ENCODE measurements at places on chromosomes 13 and 19. TPM values are rescaled to one million over a fixed set of nuclear protein-coding genes. Genes with fewer than 3 reads are reported as not detected.

DNA sequence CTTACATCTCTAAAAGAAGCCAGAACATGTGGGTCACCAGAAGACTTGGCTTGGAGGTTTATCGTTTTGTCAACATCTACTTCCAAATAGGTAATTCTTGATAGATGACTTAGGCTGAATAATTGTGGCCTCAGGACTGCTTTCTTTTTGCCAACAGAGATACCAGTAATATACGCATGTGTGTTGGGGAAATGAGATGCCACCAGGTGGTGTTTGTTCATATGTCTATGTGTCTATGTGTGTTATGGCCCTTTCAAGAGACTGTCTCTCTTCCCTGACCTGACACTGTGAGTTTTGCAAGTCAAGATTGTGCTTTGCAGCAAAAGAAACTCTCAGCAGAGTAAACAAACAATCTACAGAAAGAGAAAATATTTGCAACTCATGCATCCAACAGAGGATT lies 31.6 kb upstream of the METTL21C start:
- peak; percentile 32 for DNase-seq

DNA sequence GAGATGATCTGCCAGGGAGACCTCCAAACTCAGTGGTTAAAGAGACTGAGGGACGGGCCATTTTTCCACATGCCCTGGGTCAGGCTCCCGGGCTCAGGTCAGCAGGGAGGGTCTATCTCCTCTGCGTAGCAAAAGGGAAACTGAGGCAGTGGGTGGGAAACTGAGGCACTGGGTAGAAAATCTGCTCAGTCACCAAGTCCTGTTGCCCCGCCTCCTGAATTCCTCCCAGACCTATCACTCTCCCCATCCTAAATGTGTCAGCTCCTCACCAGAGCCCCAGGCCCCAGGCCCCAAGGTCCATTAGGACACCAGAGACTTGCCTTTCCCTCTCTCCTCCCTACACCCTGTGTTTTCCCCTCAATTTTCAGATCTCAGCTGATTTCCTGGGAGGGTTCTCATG lies 2.4 kb downstream of the CD320 start:
- DNase-seq: no peak

Gene ATP7B
- 0.58 TPM for total RNA-seq

- DNase-seq: no peak
These were observed 6.5 kb downstream of the TNFSF13B start for GRCh38 chr13:108276060-108276459.

DNA sequence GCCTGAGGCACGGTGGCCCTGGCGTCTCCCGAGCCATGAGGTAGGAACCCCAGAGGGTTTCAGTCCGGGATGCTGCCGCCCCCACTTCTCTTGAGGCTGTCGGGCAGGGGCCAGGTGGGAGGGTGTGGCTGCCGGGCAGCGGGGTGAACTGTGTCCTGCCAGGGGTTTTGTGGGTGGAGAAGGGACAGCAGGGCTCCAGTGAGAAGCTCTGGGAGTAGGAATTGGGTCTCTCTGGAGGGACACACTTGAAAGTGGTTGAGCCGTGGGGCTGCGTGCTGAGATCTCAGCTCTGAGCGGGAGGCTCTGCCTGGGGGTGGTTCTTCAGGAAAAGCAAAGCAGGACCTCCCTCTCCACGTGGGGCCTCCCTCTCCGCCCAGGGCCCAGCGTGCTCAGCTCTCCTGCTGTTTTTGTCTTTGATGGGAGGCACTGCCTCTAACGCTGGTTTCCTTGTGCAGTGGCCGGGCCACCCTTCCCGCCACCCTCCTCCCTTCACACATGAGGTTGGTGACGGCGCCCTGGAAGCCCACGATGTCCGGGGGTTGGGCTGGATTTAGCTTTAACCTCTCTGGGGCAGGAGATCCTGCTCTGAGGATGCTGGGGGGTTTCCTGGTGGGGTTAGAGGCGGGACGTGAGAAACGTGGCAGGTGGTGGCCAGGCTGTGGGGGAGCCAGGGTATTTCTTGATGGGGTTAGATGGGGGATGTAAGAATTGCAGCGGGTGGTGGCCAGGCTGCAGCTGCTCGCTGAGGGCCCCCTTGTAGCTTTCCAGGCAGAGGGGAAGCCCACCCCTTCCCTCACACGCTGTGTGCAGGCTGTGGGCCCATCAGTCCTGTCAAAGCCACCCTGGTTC lies 15.3 kb upstream of the ZNF554 start:
- no peak for DNase-seq

Gene ZNF880
- total RNA-seq: 33.2 TPM
